ENCODE measurements at places on chromosomes 13 and 19.

DNA sequence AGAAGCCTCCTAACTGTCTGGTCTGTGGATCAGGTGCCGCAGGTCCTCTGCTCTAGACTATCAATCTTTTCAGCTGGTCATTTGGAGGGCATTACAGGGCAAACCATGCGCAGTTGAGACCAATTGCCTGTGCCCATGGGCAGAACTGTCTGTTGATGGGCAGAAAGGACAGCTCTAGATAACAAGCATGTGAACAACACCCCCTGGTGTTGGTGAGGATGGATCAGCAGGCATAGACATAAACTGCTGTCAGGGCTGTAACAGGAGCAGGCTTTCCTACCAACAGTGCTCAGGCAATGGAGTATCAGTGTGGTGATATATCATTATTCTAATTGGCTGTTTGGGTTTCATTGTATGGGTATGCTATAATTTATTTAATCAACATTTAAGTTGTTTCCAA is 104.7 kb upstream of the KL start:
- peak; percentile 59 for DNase-seq

DNA sequence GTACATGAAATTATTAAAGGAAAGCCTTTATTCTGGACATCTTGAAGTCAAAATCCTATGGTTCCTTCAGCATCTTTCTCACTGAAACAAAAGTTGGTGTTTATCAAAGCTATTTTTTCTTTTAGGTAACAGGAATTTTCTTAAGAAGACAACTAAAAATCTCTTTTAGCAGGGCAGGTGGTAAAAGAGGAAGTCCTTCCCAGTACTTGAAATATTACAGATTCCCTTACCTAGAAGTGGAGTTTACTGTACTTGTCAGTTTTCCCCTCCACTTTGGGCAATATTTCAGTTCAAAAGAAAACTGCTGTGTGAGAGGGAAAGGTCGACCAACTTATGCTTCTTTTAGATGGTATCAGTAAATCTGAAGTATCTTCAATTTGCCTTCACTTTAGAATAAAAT is 64.3 kb upstream of the TDRD3 start:
- DNase-seq: no peak

DNA sequence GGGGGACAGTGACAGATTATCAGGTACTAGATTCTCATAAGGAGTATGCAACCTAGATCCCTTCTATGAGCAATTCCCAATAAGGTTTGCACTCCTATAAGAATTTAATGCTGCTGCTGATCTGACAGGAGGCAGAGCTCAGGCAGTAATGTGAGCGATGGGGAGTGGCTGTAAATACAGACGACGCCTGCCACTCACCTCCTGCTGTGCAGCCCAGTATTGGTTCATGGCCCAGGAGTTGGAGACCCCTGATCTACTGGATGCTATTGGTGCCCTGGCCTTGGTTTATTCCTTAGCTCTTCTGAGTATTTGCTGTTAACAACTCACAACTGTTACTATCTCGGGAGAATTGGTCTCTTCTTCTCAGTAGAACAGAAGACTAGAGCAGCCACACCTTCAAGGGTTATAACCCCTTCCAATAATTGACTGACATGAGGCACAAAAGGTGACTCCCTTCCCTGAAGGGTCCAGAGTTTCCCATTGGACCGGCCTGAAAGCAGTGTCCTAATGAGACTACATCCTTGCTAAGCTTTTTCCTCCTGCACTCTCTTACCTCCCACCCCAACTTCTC is 35.0 kb upstream of the RBM26 start:
- DNase-seq: no peak

DNA sequence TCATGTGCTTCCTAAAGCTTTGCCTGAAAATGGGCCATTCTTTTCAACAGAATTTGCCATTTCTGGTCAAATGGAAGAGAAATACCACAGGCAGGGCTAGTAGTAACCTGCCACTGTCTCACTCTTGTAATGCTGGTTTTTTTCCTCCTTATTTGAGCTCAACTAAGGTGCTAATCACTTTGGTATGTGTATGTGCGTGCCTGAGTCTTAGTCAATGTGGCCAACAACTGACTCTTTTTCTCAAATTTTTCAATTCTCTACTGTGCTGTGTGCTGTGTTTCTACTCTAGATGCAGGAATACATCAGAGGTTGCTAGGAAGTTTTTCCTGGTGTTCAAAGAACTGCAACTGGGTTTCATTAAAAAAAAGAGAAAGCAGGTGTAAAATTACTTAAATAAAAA is 870.2 kb downstream of the EFNB2 start:
- DNase-seq: no peak

- DNase-seq: no peak
Measured at GRCh38 chr13:31767175-31767900, 28.0 kb downstream of the RXFP2 start.

GRCh38 chr13:79745081-79745480 is 264.1 kb downstream of the NDFIP2 start:
- no peak for DNase-seq

DNA sequence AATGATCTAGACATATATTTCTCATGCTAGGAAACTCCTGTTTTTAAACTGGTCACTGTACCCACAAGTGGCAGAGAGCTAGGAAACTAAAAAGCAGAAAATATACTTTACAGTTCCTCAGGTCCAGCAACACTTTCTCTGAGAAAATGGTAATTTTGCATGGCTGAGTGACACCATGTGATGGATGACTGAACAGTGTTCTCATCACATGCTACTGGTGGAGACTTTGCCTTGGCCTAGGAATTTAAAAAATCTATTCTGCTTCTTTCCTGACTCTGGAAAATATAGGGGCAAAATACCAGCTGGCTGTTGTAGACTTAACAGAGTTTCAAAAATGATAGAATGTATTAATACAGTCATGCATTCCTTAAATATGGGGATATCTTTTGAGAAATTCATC is 50.0 kb downstream of the LATS2 start:
- no peak for DNase-seq

DNA sequence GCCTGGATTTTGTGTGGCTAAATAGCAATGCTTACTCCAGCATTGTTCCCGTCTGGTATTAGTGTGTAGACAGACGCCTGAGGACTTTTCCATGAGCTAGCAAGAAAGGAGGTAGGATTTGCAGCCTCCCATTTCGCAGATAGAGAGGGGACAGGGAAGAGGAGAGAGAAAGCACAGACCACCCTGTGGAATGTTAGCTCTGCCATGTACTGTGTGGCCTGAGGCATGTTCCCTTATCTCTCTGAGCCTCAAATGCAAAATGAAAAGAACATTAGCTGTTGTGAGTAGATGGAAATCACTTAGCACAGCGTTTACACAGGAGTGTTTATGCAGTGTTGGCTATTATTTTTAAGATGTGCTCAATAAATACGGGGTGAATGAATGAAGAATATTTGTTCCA is 45.5 kb downstream of the OLFM4 start:
- DNase-seq: no peak

DNA sequence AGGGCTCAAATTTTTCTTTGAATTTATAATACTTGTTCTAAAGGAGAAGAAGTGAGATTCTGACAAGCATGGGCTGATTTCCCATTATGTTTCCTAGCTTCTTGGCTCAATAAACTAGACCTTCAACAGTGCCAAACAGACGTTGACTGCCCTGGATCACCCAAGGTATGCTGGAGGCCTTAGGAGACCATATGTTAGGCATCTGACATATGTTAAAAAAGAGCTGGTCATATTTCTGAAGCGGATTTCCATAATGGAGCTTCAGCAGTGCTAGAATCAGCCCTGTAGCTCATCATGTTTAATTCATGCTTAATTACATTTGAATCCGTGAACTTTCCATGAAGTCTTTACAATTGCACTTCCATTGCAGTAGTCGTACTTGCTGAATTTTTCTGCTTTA is 653.3 kb downstream of the DIAPH3 start:
- DNase-seq: no peak

DNA sequence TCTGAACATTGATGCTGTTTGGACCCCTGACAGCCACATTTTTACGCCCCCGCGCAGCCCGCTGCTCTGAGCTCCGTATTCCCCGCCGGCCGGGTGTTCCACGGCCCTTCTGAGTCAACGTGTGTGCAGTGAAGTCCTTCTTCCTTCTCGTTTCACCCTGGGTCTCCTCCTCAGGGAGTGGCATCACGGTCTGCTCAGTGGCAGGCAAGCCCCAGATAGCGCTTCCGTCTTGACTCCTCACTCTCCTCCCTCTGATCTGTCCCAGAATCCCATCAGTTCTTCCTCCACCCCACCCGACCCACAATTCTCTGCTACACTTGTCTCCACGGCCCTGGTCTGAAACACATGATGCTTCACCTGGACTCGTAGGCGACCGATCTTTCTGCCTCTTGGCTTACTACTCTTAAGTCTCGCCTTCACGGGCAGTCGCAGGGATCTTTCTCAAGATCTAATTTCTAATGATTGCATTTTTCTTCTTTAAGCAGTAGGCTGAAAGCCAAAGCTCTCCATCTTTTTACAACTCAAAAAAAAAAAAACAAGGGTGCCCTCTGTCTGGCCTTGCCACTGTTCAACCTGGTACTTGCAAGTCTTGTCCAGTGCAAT is 33.9 kb downstream of the CCNE1 start:
- DNase-seq: no peak

DNA sequence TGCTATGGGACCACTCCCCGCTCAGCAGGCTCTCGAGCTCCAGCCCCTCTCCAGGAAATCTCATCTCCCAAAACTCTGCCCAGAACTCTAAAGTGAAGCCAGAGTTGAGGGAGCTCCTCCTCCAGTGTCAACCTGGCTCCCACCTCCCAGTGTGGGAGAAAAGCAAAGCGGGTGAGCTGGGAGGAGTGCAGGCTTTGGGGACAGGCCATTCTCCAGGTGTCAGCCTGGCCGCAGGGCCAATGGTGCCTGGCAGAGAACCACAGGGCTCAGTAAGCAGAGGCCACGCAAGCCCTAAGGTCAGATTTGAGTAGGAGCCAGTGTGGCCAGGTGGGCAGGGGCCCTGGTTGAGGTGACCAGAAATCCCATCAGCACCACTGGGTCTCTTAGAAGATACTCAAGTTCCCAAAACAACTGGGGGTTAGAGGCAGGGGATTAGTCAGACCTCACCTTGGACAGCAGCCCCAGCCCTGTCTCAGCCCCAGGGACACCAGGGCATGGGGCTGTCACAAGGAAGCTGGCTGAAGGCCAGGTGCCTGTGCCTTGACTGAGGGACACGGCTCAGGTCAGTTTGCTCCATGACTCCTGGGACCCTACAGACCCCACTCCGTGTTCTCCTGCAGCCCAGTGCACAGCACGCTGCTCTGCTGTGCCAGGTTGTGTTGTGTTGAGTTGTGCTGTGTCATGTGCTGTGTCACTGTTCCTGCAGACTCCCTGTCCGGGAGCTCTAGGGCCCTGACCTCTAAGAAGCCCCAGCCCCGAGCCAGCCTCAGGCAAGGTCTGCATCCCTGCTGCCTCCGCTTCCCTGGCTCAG is 2.8 kb upstream of the ZNF181 start:
- peak; percentile 10 for DNase-seq

GRCh38 chr19:38025909-38026307 is 118.9 kb downstream of the SIPA1L3 start:
- DNase-seq: no peak

DNA sequence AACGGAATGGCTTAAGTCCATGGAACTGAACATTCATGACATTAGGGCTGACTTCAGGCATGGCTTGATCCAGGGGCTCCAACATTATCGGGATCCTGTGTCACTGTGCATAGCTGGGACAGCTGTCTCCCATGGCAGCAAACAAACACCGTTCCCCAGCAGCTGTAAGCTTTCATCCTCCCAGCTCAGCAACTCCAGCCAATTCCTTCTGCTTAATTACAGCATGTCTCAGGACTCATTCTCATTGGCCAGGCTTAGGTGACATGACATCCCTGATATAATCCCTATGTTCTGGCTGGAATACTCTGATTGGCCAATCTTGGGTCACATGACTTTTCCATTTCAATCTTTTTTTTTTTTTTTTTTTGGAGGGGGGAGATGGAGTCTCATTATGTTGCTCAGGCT is 10.9 kb upstream of the TLE5 start:
- DNase-seq: no peak

DNA sequence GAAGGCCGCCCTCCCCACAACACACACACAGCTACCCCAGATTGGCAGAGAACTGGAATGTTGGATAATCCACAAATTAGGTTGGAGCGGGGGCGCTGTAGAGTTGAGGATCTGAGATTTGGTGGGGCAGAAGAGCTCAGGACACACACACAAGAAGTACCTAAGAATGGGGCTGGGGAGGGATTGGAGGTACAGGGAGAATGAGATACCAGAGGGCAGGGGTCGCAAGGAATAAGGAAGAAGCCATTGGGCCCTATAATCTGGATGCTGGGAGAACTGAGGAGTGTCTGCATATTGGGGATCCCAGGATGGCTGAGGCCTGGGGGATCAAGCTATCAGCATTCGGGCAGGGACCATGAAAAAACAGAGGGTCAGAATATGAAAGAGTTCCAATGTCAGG is 11.5 kb downstream of the SYT3 start:
- DNase-seq: peak; percentile 7

DNA sequence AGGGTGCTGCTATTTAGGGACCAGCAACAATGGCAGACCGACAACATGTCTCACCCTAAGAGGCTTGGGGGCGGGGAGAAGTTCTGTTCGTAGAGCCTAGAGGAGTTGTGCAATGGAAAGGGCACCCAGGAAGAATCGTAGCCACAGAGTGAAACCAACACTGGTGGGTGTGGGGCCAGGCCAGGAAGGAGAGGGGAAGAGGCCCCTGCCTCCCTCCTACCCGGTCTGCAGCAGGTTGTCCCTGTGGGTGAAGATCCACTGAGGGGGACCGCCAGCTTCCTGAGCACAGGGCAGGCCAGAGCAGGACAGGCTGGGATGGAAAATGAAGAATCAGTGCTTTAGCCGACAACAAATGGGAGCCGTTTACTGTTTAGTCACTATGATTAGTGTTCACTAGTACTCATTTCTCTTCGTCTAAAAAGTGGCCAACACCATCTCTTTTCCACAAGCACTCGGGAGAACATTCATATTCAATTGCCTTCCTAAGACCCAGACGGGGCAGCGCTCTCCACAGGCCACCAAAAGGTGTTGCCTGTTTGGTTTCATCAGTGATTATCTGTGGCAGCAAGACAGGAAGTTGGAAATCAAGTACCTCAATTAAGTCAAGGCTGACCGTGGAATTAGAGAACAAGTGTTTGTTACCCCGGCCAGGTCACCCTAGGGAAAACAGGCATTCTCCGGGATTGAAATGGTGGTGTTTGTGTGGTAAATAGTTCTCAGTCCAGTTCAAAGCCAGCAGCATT is 1.1 kb upstream of the ATP11A start:
- no peak for DNase-seq

DNA sequence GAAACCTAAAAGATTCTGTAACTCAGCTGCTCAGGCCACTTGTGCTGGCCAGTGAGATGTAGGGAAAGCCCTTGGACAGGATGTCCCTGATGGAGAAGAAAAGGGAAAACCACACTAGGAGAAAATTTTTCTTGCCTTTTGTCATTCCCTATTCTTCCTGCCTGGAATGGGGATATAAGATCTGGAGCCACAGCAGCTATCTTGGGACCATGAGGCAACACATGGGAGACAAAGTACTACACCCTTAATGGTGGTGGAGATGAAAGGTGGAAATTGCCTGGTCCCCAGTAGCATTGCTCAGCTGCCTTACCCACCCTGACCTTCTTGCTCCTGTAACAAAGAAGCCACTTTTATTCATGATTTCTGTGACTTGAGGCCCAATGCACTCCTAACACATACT is 9.4 kb downstream of the RSPH6A start:
- no peak for DNase-seq
